ENCODE measurements at places on chromosomes 6 and 20.

- peak; percentile 40 for DNase-seq
These were observed 942 bp downstream of the ACAT2 start for GRCh38 chr6:159762681-159763293.

DNA sequence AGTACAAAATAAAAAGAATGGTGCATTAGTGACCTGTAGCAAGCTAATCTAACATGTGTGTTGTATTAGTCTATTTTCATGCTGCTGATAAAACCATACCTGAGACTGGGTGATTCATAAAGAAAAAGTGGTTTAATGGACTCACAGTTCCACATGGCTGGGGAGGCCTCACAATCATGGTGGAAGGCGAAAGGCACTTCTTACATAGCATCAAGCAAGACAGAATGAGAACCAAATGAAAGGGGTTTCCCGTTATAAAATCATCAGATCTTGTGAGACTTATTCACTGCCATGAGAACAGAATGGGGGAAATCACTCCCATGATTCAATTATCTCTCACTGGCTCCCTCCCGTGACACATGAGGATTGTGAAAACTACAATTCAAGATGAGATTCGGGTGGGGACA, 45.4 kb upstream of the AIG1 start:
- DNase-seq, result no peak

DNA sequence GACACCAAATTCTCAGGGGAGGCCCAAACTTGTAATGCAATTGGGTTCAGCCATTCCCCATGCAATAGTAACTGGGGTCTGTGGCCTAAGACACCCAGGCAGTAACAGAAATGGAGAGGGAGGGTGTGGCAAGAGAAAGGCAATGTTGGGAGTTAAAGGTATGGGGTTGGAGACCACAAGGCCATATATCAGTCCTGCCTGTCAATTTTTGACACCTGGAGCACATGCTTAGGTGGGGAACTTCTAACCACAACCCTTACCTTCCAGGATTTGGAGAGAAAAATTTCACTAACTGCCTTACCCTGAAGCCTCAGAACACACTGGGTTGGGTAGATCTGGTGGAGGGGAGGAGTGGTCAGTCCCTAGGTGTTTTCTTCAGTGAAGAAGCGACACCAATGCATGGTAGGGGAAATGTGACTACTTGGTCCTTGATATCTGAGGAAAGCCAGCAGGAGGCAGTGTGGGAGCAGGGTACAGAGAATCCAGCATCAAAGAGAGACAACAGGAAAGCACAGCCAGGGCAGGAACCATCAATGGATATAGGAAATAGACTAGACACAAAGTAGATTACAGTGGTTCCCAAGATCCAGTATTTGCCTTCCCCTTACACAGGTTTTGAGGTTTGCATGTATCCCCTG, 6.8 kb upstream of the USP49 start:
- no peak for DNase-seq

DNA sequence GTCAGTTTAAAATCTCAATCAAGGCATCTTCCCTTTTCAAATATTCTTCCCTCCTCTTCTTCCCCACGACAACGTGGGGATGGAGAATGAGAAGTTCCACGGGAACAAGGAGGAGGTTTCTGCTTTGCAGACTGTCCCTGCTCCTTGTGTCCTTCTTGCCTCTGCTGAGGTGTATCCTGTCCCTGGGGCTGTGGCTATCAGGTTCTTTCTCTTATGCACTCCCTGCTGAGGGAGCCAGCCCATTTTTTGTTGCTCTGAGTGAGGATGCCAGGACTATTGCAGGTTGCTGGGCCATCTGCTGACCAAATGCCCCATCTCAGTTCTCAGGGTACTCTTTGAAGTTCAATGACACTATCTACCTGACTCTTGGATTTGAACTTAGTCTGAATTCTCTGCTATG, 533.6 kb downstream of the RNF144B start:
- no peak for DNase-seq

DNA sequence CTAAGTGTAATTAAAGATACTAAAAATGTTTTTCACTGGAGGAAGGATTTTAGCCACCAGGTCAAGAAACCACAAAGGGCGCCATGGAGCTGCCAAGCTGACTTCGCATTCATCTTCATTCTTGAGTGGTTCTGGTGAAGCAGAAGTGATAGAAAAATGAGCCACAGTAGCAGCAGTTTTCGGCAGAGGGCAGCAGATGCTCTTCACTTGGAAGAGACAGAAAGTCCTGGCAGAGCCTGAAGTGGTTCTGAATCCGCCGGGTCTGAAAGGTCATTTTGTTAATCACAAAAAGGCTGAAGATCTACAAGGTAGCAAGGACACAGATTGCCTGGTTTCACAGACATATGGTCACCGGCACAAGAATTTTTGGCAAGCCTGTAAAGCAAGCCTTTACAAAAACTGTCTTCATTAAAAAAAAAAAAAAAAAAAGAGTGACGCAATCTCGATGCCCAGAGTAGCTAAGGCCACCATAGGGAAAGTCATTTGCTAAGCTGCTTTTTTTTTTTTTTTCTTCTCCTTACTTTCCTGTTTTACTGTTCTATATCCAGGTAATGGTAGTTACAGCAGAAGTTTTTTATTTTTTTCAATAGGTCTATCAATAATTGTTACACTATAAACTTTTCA, 345.1 kb upstream of the AGPAT4 start:
- peak; percentile 58 for DNase-seq

DNA sequence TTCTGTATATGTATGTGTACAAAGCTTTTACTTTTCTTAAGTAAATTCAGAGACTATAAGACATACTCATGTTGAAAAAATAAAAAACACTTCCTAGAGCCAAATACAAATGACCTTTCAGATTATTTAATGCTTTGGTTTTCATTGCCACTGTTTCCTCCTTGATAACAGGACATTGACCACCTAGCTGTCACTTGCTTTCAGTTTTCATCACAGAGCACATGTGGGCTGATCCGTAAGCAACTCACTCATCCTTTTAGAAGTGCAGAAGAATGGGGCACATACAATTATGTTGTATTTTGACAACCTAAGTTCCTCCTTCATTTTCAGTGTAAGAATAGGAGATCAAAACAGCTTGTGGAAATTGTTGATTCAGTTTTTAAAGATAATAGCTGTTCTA, 6.2 kb downstream of the ZBTB2 start:
- DNase-seq, result no peak

DNA sequence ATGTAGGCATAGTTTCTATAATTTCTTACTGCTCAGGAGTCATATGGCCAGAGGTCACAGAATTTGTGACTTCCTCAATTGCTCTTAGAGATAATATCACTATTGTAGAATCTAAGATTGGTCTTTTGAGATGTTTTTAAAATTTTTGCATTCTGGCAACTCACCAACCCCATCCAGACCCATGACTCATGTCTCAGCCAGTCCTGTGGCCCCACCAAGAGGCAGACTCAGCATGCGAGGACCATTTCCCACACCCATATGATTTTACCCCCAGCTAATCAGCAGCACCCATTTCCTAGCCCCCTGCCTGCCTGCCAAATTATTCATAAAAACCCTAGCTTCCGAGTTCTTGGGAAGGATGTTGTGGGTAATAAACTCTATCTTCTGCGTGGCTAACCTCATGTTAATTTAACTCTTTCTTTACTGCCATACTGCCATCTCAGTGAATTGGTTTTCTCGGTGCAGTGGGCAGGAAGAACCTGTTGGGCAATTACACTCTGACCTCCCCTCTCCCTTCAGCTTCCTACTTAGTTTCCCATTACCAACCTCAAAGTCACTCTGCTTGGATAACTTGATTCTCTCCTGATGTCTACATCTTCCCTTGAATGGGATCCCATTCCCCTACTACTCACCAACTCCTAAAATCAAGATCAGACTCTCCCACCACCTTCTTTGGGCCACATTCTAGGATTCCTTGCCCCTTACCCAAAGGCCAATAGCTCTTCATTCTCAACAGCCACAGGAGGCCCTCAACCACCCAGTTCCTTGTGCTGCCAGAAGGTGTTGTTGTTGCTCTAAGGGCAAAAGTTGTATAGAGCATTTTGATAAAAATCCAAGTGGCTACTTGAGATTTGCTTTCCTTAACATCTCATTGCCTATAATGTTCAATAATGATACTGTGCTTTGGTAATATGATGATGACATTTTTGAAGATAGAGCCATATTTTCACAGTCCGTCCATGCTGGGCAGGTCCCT, 16.2 kb upstream of the IYD start:
- DNase-seq, result no peak

DNA sequence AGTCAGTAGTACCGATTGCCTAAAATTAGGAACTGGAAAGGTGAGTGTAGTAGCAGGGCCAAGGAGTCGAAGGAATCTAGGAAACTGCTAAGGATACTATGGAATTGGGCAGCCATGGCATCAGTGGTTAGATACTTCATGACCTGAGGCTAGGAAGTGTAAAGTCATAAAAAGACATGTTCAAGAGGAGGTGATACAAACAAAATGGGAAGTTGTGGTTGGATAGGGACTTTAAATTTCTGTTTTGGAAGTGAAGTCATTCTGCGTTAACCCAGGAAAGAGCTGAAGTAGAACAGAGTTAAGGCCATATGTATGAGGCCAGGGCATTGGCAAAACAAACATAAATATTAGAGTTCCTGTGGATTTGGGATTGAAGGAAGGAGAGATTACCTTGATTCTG, 88.6 kb upstream of the TMEM181 start:
- no peak for DNase-seq

DNA sequence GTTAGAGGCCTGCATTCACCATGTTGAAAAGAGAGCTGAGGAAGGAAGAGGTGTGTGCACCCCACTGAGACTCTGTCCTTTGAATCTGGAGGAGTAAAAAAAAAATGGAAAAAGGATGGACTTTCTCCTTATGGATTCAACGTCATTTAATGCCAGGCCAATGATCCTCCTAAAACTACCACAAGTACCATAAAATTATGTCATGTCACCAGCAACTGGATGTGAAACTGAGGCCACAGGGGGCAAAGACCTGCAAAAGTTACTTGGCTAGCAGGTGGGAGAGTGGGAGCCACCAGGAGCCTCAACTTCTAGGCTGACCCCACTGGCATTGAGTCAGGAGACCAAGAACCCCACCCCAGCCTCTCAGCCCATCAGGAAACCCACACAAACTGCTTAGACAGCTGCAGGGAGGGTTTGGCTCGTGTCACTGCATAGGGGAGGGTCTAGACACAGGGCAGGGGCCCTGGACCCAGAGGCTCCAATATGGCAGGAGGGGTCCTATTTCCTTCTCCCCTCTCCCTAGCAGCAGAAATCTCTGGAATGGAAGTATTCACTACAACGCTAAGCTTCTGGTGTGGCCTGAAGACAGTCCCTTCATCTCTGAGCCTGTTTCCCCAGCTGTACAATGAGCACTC, 11.0 kb downstream of the PCK1 start:
- DNase-seq, result no peak
